ENCODE measurements at places on chromosomes 1 and 21.

- no peak for DNase-seq
Observed at GRCh38 chr1:178060789-178061556, 32.9 kb upstream of the RASAL2 start.

DNA sequence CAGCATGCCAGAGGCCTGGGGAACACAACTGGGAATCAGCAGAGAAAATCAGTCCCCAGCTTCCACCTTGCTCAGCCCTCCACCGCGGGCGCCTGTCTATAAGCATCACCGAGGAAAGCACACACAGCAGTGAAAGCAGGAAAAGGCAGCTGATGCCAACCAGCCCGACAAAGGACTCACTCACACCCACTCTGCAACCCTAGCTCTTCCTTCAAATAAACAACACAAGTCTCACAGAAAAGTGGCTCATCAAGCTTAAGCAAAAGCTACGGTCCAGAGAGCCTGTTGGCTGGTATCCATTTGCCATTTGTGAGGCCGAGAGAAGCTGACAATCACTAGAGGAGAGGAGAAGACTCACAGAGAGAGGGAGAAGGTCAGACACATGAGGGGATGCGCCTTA, 27.1 kb downstream of the MRAP start:
- no peak for DNase-seq

DNA sequence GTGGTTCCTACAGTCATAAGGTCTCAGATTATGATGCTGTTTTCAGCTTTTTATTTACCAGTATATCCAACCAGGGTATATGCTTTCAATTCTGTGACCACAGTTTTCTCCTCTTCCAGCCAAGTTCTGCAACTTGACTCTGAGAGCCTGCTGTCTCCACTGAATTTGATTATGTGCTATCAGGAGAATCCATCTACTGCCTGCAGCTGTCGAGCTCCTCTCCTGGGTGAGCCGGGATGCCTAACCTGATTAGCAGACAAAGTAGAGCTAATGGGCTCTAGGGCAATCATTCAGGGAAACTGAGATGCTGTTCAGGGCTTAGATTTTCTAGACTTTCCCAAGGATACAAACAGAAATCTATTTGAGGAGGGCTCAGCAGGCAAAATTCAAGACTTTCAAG, 271.5 kb upstream of the BEND5 start:
- no peak for DNase-seq

- DNase-seq, result no peak
Observed at GRCh38 chr1:7576946-7577657, 194.0 kb upstream of the VAMP3 start.

GRCh38 chr1:240991230-240991629, 365.8 kb downstream of the RGS7 start:
- no peak for DNase-seq

DNA sequence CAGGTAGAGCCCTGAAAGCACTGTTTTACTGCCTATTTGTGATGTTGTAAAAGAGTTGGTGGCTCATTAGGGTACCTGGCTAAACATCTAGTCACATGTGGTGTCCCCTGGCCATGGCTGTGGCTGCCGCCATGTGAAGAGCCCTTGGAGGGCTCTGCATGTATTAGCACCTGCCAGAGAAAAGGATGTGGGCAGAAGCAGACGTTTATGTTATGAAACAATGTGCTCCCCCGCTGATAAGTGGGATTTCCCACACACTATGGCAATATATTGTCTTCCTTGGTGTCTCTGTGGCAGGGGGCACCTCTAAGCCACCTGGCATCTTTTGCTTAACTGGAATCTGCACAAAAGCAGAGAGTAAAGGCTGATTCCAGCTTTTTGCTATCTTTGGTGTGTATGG, 9.6 kb downstream of the TENT5C start:
- DNase-seq, result no peak

- no peak for DNase-seq
Observed at GRCh38 chr21:43979654-43980053, 32.5 kb upstream of the TRAPPC10 start.

DNA sequence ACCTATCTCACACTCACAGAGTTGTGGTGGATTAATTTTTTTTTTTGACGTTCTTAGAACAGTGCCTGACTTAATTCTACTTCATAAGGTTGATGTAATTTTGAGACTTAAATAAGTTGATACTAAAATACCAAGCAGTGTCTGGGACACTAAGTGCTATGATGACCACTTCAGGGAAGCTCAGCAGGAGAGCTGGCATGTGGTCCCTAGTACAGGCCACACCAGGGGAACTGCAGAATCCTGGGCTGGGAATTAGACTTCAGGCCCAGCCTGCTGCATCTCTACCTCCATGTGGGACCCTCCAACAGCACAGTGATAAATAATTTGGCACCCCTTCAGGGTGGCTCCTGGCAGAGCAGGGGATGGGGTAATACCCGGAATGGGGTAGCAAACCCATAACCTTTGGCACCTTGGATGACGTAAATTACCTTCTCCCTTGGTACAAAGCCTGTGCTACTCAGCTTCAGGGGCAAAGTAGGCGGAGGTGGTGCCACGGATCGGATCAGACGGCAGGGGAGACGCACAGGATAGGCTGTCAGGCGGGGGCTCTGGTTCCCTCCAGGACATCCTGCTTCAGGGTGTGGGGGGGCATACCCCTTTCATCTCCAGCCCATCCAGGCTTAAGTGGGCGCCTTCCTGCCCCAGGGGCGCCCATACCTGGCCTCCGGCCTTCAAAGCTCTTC, 4.8 kb downstream of the MFSD2A start:
- DNase-seq, result no peak

DNA sequence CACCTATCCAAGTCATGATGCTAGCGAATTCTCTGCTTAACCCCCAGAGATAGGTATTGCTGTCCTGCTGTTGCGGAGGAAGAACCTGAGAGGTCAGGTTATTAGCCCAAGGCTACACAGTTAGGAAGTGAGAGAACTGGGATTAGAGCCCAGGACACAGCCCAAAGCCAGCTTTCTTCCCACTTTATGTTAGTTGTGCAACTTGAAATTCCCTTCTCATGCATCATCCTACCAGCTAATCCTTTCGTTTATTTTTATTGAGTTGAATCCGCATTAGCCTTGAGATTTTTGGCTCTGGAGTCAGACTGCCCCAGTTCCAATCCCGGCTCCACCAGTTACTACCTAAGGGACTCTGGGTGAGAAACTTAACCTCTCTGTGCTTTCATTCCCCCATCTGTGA, 65.4 kb downstream of the PLEKHA6 start:
- DNase-seq, result no peak

GRCh38 chr1:27521861-27522431, 32.0 kb upstream of the WASF2 start:
- no peak for DNase-seq

- no peak for DNase-seq
Observed at GRCh38 chr21:27422435-27422834, 455.5 kb upstream of the ADAMTS5 start.

- DNase-seq, result no peak
Observed at GRCh38 chr1:14499312-14500040, 99.0 kb upstream of the KAZN start.

DNA sequence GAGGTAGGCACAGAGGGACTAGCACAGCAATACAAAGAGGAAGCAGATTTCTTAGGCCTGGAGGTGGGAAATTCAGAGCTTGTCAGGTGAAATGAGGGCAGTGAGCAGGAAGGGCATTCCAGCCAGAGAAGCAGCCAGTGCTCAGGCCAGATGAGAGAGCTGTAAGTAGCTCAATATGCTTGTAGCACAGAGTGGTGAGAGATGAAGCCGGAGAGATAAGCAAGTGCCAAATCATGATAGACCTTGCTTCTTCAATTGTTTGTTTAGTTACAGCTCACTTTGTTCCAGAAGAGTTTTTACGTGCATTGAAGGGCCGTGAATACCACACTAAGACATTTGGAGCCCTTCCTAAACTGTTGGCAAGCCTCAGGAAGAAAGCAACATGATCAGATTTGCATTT, 42.0 kb upstream of the ADAMTS1 start:
- DNase-seq, result no peak

DNA sequence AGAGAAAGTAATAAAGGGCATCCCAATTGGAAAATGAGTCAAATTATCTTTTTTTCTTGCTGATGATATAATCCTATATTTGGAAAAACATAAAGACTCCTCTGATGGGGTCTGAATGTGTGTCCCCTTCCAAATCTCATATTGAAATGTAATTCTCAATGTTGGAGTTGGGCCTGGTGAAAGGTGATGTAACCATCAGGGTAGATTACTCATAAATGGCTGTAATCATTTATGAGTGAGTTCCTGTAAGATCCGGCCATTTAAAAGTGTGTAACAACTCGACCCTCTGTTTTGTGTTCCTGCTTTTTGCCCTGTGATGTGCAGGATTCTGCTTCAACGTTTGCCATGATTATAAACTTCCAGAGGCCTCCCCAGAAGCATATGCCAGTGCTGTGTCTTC, 44.3 kb upstream of the MAP1LC3C start:
- DNase-seq, result no peak

- no peak for DNase-seq
Observed at GRCh38 chr1:153503766-153504165, 32.0 kb downstream of the S100A6 start.

GRCh38 chr1:248924696-248925532, 18.9 kb downstream of the PGBD2 start:
- DNase-seq, result peak; percentile 16

GRCh38 chr1:228794173-228794572, 58.9 kb downstream of the RHOU start:
- DNase-seq, result no peak

DNA sequence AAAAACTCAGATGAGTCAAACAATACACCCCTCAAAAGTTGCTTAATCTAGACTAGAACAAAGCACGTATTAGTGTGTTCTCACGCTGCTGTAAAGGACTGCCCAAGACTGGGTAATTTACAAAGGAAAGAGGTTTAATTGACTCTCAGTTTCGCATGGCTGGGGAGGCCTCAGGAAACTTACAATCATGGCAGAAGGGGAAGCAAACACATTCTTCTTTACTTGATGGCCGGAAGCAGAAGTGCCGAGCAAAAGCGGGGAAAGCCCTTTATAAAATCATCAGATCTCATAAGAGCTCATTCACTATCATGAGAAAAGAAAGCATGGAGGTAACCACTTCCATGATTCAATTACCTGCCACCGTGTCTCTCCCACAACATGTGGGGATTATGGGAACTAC, 10.1 kb downstream of the JAM2 start:
- no peak for DNase-seq

- DNase-seq, result no peak
Observed at GRCh38 chr1:58818976-58819375, 35.1 kb upstream of the JUN start.

GRCh38 chr1:74847715-74848114, 114.8 kb downstream of the TYW3 start:
- DNase-seq, result no peak

- no peak for DNase-seq
Observed at GRCh38 chr1:197521118-197521739, 253.2 kb downstream of the CRB1 start.

GRCh38 chr1:151478923-151479322, 19.6 kb upstream of the POGZ start:
- DNase-seq, result no peak

- no peak for DNase-seq
Observed at GRCh38 chr1:218361298-218362065, 16.3 kb downstream of the TGFB2 start.

DNA sequence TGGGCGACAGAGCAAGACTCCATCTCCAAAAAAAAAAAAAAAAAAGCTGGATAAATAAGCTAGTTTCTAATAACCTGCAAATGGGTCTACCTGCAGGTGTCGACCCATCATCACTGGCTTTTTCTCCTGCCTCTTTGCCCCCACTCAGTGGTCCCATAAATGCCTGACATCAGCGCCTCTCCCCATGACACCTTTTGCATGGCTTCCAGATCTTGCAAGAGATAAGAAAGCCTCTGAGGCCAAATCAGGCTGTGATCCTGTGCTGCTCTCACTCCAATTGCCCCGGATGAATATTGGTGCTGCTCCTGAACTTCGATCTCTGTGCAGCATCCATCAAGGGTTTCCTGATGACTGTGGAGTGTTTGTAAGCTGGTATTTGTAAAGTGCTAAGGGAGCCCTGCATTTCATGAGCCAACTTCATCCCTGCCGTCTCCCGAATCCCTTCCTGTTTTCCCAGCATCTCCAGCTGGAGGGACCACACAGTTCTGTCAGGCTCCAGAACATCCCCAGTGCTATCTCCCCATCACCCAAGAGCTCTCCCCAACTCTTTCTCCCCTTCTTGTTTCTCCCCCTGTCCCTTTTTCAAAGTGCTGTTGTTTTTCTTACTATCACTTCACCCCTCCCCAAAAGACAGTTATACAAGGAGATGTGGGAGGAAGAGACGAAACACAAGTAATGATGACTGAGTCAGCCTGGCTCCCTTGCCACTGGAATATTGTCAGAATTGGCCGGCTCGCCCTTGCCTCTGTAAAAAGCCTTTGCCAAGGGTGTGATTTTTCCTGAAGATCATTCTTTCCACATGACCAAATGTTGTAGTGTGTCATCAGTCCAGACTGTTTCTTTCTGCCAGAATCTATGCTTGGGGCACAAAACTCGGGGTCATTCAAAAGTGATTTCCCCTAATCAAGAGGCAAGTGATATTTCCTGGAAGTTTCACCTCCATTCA, 2.8 kb upstream of the EFHD2 start:
- DNase-seq, result no peak

DNA sequence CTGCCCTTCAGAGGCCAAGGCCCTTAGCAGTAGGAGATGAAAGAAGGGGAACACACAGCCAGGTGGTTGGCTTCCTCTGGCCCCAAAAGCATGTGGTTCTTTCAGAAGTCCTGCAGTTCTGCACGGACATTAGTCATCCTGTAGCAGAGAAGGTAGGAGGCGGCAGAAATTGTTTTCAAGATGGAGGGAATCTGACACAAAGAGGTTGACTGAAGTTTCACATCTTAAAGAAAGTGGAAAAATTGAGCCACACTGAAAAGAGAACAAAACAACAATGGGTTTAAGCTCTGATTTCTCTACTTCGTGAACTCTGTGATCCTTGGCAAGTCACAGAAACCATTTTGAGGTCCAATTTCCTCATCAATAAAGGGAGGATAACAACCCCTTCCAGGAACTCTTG, 125.3 kb upstream of the DNAH14 start:
- DNase-seq, result no peak

DNA sequence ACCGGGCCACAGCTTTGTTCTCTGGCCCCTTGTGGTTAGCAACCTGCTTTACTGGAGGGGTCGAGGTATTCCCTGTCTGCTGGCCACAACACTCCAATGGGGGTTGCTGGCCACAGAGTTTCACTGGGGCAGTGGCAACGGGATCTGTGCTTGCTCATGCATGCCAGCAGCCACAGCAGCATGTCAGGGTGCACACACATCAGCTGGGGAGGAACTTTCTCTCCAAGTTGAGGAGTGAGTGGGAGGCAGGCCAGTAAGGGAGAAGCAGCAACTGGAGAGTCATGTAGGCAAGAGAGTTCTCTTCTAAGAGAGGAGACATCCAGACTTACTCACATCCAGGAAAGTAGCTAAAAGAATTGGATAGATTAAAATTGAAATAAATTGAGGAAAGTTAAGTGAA, 38.0 kb downstream of the SAMD13 start:
- DNase-seq, result no peak

DNA sequence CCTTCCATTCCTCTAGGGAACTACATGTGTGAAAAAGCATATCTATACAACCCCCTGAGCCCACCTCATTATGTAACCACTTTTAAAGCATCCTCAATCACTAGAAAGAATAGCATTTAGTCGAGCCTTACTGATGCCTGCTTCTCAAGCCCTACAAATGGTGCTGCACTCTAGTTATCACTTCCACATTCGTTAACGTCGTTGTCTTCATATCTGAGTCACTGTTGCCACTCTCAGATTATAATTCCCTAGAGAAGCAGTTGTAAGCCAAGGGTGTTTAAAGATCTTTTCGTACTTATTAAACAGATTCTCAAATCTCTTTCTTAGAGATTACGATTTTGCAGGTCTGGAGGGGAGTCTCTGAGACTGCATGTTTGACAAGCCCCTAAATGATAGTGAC, 16.5 kb downstream of the ATP1B1 start:
- no peak for DNase-seq

GRCh38 chr1:58459911-58460310, 86.6 kb downstream of the OMA1 start:
- no peak for DNase-seq
